Stimulated activated CD4-positive, alpha-beta T cell treated with anti-CD3 and anti-CD28 coated beads, Interleukin-4, amount 100 ng/mL, for 4 hours (primary cell): ENCODE measurements at places on chromosomes 1 and 21.

GRCh38 chr1:6554031-6554906 lies at the start of gene NOL9:
NOL9 (minus strand) TSS chr1:6554513; CDS start chr1:6554502, 11 bp downstream.
- peak; percentile 92 for DNase-seq

GRCh38 chr1:15949453-15950245 lies 26.3 kb downstream of the ZBTB17 start:
- DNase-seq, result peak; percentile 76

DNA sequence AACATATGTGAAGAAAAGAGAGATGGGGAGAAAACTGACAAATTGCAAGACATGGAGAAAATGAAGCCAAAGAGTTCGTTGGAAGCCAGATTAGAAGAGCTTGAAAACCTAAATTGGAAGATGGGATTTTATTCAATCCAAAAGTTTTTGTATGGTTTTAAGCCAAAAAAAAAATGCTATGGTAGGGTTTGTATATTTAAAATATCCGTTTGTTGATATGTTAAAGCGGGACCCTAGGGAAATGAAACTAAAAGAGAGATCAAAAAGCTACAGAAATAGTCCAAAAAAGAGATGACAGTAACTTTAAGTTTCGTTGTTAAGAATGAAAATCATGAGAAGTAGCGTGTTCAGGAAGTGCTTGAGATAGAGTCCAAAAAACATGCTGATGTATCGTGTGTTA lies 617.7 kb upstream of the ADGRL2 start:
- DNase-seq, result no peak

- no peak for DNase-seq
Observed at GRCh38 chr21:25509862-25510261, 97.4 kb downstream of the MRPL39 start.

GRCh38 chr1:248618119-248618518 lies 16.8 kb downstream of the OR2T11 start:
- DNase-seq, result no peak

- no peak for DNase-seq
Observed at GRCh38 chr1:25109531-25109951, 122.8 kb downstream of the SYF2 start.

- no peak for DNase-seq
Observed at GRCh38 chr1:225815526-225816178, 5.7 kb downstream of the EPHX1 start.

DNA sequence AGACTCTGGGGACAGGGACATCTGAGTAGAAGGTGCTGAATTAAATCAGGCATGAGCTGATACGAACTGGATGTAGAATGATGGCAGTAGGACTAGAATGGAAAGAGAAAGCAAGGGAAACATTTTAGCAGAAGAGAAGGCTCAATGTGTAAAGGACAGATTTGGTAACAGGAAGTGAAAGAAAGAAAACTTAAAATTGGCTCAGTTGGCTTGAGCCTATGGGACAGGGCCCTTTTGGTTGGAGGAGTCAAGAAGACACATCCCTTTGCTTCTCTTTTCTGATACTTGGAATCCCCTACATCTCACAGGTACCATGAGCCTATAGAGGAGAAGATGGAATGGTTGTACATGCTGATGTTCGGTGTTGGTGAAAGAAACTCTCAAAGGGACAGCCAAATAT lies 300.6 kb upstream of the PLXNA2 start:
- no peak for DNase-seq

- DNase-seq, result no peak
Observed at GRCh38 chr1:184112176-184112948, 60.8 kb downstream of the TSEN15 start.

- DNase-seq, result no peak
Observed at GRCh38 chr1:6961905-6962477, 176.7 kb downstream of the CAMTA1 start.

- no peak for DNase-seq
Observed at GRCh38 chr1:173508541-173508940, 31.4 kb downstream of the PRDX6 start.

GRCh38 chr1:155070721-155071569 lies 7.4 kb downstream of the EFNA4 start:
- peak; percentile 70 for DNase-seq

DNA sequence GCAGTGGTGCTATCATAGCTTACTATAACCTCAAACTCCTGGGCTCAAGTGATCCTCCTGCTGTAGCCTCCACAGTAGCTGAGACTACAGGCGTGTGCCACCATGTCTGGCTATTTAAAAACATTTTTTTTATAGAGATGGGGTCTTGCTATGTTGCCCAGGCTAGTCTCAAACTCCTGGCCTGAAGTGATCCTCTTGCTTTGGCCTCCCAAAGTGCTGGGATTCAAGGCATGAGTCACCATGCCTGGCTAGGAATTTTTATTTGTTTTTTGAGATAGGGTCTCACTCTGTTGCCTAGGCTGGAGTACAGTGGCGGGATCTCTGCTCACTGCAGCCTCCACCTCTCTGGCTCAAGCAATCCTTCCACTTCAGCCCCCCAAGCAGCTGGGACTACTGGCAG lies 8.8 kb upstream of the RABGAP1L start:
- DNase-seq, result no peak

GRCh38 chr1:10304295-10304694 lies 93.9 kb downstream of the KIF1B start:
- no peak for DNase-seq

GRCh38 chr1:242467556-242468145 lies 56.8 kb downstream of the PLD5 start:
- no peak for DNase-seq

DNA sequence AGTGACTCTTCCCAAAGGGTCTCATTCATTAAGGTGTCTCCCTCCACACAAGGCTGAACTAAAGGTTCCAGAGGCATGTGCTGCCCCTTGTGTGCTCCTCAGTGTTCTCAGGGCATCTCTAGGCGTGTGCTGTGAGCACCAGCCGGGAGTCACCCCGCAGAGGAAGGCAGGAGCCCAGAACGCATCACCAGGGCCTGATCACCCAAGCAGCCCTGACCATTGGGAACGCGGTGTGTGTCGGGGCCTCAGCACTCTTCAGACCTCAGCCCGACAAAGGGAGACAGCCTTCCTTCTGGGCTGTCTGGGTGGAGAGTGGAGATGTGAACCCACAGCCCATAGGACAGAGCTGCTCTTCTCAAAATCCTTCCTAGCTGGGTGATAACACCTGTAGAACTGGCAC lies 9.1 kb downstream of the SLC37A1 start:
- DNase-seq, result no peak

GRCh38 chr1:26705788-26706311 lies 10.0 kb downstream of the ARID1A start:
- no peak for DNase-seq

- no peak for DNase-seq
Observed at GRCh38 chr1:60277269-60277668, 203.7 kb upstream of the C1orf87 start.

GRCh38 chr1:52368383-52369172 lies 2.6 kb upstream of the CC2D1B start:
- peak; percentile 54 for DNase-seq

DNA sequence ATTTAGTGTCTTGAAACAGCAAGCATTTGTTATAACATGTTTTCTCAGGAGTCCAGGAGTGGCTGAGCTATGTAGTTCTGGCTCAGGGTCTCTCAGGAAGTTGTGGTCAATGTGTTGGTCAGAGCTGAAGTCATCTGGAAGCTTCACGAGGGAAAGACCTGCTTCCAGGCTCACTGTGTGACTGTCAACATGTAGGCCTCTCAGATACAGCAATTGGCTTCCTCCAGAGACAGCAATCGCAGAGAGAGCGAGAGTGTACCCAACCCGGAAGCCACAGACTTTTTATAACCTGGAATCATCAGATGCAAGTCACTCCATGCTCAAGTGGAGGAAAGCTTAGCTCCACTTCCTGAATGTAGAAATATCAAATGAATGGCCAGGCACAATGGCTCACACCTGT lies 40.9 kb downstream of the TNFRSF9 start:
- DNase-seq, result no peak

GRCh38 chr1:116556289-116557006 lies 14.4 kb downstream of the CD58 start:
- peak; percentile 75 for DNase-seq

- DNase-seq, result no peak
Observed at GRCh38 chr1:203080456-203080855, 5.4 kb downstream of the MYOG start.

DNA sequence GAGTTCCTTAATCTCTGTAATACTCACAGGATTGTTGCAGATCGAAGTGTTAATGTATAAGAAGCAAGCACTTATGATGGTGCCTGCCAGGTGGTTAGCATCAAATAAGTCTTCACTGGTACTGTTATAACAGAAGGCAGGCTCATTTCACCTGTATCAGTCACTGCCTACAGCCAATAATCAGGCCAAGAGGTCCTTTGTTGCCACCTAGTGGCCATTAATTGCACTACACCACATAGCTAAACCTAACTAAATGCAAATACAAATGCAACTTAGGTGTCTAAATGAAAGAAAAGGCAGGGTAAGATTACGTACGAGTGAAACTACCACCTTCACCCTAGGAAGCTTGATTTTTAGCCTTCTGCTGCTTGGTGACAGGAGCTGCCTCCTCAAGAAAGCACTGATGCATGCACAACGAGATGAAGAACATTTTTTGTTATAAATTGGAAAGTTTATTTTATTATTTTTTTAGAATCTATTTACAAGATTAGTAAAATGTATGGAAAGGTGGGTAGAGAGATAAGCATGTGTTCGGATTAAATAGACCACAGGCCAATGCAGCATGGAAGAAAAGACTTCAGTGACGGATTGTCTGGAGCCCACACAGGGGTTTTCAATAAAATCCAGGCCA lies 334.8 kb upstream of the CAMK1G start:
- peak; percentile 10 for DNase-seq

- DNase-seq, result no peak
Observed at GRCh38 chr1:27507960-27508665, 18.1 kb upstream of the WASF2 start.

DNA sequence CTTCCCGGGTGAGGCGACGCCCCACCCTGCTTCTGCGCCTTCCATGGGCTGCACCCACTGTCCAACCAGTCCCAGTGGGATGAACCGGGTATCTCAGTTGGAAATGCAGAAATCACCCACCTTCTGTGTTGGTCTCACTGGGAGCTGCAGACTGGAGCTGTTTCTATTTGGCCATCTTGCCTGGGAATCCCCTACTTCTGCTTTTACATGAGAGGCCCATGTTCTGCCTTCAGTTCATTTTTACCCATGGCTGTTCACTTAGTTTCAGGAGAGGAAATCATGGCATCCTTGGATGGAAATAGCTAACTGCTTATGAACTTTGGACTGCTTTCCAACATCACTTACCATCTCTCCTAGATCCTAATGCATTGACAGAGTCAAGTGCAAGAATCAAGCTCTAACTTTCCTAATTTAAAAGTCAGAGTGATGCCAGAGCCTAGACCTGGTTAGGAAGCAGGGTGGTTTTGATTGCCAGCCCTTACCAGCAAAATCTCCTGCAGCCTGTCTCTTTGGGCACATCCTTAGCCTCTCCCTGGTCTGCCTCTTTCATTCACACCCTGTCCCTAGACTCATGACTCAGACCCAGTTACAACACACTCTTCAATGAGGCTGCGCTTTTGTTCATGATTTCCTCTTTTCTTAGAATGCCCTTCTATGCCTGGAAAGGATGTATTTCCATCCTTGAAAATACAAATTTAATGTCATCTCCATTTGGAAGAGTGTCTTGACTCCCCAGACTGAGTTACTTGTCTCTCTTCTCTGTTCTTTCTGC lies 137.2 kb downstream of the KCTD3 start:
- DNase-seq, result no peak

- no peak for DNase-seq
Observed at GRCh38 chr1:56562891-56563452, 16.4 kb downstream of the PLPP3 start.

- no peak for DNase-seq
Observed at GRCh38 chr1:60916199-60916598, 166.2 kb upstream of the NFIA start.

DNA sequence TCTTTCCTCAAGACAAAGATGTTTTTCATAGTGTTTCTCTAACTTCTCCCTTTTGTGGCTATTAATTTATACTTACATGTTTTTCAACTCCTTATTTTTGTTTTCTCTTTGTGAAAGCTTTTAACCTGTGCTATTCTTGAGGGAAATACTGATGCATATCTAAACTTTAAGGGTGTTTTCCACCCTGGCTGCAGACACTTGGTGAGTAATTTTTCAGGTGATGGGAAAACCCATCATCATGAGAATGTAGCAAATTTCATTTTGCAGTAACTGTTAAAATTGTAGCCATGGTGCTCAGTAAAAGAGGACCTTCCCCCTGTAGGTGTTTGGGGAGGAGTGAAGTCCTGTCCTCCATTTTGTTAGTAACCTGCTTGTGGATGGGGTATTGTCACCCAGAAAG lies 124.2 kb downstream of the LIPI start:
- no peak for DNase-seq

DNA sequence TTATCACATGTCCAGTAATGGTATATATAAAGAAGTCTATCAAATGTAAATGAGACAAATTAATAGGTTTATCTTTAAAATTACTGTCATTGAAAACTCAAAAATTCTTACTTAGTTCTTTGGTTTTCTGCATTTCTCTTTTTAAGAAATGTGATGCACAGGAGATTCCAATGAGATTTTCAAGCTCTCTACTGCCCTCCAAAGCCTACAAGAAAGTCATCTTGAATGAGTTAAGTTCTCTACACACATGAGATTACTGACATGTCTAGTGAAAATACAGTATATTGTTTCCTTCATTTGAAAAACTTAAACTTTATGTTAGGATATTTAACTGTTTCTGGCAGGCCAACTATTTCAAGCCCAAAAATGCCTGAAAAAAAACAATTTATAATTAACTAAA lies 68.8 kb downstream of the ITGB3BP start:
- DNase-seq, result no peak

GRCh38 chr1:175319912-175320230 lies 127.3 kb upstream of the KIAA0040 start:
- DNase-seq, result no peak

DNA sequence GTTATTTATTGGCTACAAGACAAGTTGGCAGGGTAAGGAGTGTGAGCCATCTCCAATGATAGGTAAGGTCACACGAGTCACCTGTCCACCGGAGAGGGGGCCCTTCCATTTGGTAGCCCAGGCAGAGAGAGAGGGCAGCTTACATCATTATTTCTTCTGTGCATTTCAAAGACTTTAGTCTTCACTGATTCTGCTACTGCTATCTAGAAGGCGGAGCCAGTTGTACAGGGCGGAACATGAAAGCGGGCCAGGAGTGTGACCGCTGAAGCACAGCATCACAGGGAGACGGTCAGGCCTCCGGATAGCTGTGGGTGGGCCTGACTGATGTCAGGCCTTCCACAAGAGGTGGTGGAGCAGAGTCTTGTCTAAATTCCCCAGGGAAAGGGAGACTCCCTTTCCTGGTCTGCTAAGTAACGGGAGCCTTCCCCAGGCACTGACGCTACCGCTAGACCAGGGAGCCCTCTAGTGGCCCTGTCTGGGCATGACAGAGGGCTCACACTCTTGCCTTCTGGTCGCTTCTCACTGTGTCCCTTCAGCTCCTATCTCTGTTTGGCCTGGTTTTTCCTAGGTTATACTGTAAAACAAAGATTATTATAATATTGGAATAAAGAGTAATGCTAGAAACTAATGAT lies 36.7 kb downstream of the ZNF695 start:
- peak; percentile 46 for DNase-seq
